ENCODE measurements at places on chromosomes 7 and 10.

DNA sequence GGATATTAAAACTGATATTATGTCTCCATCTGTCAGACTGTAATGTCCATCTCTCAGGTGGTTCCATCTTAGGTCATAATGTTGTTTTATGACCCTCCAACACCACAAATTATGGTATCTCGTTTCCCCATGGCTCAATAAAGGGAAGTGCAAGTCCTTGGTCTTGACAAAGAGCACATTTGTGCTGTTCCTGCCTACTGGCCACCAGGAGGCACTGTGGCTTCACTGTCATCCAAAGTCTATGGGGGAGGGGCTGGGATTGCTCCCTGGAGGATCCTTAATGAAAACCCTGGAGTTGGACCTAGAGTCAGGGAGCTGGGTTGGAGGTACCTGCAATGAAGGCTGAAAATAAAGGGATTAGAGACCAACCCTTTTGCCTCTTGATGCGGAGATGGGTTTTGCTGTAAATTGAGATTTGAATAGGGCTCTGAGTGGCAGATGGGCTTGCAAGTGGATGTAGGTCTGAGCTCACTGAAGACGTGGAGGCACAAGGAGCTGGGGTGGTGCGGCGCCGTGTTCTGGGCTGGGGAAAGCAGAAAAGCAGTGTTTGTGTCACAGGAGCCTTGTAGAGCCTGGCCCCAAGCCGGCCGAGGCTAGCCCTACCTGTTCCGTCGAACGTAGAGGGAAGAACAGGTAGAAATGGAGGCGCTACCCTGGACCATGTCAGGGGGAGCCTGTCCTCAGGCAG is 180.5 kb upstream of the PRSS58 start:
- DNase-seq: no peak

GRCh38 chr7:102431617-102432298 is 1.6 kb upstream of the ORAI2 start:
- DNase-seq: peak; percentile 36

DNA sequence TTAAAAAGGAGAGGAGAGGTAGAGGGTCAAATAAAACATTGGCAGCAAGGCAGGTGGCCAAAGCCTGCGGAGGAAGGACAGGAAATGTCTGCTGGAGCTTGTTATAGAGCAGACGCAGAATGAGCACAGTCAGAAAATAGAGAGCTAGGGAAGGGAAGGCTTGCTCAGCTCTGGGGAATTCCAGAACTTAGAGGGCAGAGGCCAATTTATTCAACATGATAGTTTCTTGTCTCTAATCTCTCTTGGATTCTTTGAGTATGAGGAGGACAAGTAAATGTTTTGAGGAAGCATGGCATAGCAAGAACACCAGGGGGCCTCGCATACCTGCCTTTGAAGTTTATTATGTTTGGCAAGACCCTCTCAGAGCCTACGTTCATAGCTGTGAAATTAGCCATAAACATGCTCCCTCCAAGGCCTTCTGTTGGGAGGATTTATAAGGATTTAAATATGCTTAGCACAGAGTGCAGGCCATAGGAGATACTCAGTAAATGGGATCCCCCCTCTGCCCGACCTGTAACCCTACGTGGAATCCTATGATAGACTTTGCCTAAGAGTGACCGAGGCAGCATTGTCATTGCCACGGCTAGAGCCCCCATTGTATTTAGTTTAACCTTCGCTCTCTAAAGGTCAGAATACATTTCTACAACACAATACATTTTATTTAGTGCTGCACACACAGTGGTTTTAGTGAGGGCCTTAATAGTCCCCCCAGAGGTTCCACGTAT is 293.9 kb downstream of the CCDC3 start:
- no peak for DNase-seq

GRCh38 chr10:3116508-3117100 is 49.3 kb downstream of the PFKP start:
- no peak for DNase-seq

- no peak for DNase-seq
Measured at GRCh38 chr7:19677180-19677579, 31.7 kb downstream of the POLR1F start.

DNA sequence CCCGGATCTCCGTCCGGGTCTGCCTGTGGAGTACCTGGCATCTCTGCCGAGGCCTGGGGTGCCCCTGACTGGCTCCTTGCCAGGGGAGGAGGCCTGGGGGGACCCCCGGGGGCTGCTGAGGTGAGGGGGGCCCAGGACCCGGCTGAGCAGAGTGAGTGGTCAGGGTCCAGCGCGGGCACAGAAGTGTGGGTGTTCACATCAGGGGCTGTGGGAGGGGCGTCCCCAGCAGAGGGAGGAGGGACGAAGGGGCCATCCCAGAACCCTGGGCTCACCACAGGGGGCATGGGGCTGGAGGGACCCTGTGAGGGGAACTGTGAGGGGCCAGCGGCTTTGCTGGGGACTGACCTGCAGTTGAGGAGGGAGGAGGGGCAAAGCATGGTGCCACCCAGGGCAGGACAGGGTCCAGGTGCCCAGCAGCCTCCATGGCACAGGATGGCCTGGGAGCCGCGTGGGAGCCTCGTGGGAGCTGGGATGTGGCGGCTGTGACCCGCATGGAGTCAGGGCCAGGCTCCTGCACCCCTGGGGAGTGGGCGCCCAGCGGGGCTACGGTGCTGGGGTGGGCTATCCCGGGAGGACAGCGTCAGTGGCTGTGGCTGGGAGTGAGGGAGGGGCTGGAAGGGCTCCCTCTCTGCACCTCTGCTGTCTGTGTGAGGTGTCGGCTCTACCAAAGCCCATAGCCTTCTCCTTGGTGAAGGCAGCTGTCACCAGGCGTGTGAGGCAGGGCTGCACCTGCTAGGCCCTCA is 91.2 kb downstream of the DNAJB6 start:
- no peak for DNase-seq

DNA sequence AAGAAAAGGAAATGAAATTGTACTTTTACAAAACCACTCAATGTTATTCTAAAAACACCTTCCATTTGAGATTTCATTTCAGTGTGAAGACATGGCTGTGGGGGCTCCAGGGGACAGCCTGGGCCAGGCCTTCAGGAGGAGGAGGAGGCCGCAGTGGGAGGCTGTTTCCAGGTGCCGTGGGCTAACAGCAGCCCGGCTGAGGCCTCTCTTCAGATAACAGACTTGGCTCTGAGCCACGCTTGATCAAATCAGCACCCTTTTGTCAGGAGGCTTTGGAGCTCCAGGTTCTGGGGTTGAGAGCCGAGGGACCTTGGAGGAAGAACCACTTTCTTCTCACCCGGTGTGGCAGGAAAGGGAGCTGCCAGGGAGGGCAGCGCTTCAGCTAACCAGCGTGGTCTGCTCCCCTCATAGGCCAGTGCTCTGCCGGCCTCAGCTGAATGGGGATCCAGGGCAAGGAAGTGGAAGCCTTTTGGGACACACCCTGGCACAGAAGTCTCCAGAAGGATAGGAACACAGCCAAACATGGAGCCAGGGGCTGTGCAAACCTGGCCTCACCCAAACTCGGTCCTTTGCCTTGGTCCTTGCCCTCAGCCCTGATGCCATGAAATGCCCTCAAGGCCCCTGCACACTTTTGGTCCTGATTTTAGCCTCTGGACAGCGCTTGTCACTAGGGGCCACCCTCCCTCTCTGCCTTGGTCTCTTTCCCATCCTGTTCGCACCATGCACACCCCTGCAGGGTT is 23.5 kb upstream of the CHST15 start:
- DNase-seq: no peak

DNA sequence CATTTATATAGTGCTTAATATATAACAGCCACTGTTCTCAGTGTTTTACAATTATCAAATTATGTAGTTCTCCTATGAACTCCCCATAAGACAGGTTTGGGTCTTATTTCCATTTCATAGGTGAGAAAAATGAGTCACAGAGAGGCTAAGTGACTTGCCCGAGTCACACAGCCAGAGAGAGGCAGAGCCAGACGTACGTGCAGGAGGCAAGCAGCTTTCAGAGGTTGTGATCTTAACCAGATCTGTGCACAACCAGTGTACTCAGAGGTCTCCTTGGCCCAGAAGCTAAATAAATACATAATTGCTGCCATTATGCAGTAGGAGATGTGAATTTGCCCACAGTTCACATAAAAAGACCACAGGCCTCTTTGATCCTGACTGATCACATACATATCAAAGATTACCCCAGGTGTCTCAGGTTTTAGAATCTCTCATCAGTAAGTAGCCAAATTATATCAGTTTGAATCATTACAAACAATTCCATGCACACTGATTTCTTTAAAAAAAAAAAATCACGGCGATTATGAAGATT is 304.7 kb upstream of the AOAH start:
- DNase-seq: no peak

DNA sequence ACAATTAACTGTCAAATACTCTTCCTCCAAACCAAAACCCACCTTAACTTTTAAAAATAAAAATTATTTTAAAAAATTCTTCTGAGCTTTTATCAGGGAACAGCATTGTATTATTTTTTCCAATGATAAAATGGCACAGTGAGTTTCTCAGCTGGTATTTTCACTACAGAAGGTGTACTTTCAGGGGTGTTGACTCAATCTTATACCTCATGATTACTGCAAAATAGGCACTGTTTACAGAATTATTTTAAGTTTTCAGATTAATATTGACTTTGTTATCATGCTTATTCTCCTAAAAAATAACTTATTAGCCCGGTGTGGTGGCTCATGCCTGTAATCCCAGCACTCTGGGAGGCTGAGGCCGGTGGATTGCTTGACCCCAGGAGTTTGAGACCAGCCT is 24.3 kb downstream of the RHEB start:
- no peak for DNase-seq

GRCh38 chr7:20327055-20327454 is 3.6 kb upstream of the ITGB8 start:
- DNase-seq: no peak

DNA sequence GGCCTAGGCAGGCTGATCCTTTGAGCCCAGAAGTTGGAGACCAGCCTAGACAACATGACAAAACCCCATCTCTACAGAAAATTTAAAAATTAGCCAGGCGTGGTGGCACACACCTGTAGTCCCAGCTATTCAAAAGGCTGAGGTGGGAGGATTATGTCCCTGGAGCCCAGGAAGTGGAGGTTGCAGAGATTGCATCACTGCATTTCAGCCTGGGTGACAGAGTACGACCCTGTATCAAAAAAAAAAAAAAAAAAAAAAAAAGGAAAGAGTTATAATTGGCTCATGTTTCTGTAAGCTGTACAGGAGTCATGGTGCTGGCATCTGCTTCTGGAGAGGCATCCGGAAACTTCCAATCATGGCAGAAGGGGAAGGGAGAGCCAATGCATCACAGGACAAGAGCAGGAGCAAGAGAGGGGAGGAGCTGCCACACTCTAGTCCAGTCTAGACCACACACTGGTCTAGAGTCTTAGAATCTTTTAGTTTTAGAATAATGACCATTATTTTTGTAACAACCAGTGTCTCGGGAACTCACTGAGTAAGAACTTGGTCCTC is 16.8 kb downstream of the DOCK1 start:
- DNase-seq: no peak

DNA sequence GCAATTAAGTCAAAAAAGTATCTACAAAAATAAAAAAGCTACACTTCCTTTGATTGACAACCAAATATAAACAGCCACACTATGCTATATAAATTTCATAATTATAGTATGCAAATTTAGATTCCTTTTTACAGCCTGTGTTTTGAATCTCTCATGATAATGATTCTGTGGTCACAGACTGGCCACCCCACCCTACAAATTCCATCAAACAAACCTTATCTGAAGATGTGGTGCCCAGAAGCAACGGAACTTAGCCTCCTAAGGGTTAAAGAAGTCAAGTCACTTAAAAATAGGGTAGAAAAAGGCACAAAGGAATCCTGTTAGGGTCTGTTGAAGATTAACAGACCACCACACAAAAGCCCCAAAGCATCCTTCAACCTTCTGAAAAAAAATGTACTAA is 351.8 kb downstream of the INHBA start:
- no peak for DNase-seq

DNA sequence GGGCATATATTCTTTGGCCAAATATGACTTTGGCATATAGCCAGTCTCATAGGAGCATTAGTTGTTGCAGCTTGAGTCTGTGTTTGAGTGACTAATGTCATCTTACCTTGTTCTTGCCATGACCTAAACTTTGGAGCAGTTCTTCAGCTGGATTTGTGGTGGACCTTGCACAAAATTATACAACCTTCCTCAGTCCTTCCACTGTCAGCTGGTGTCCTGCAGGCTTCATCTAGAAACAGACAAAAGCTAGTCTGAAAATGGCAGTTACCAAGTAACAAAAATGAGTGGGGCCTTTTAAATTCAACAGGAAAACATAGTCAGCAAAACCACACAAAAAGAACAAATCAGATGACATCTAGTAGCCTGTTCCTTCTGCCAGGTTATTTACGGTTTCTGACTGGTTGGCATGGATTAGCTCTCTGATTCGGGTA is 59.5 kb upstream of the HECTD2 start:
- DNase-seq: no peak

- DNase-seq: no peak
Measured at GRCh38 chr7:106729720-106730385, 68.9 kb upstream of the CCDC71L start.

- DNase-seq: no peak
Measured at GRCh38 chr7:149624006-149624405, 126.4 kb upstream of the ZNF746 start.

- no peak for DNase-seq
Measured at GRCh38 chr7:2126621-2127020, 106.1 kb downstream of the MAD1L1 start.

DNA sequence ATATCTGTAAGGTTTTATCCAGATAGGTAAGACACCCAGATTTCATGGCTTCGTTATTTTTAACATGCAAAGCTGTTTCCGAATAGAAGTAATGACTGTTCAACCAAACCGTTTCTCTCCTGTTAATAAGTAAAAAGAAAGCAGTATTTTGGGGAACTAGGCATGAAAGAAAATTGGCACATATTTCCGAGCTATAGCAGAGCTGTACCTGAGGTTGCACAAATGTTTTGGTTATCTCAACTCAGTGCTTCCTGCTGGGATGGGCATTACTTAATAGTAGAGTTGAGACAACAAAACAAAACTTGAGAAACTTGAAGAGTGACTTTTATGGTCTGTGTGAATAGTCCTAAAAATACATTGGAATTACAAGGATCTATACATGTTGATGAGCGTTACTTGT is 564.3 kb upstream of the SORCS1 start:
- no peak for DNase-seq

GRCh38 chr10:102274062-102274461 is 28.7 kb downstream of the GBF1 start:
- no peak for DNase-seq

DNA sequence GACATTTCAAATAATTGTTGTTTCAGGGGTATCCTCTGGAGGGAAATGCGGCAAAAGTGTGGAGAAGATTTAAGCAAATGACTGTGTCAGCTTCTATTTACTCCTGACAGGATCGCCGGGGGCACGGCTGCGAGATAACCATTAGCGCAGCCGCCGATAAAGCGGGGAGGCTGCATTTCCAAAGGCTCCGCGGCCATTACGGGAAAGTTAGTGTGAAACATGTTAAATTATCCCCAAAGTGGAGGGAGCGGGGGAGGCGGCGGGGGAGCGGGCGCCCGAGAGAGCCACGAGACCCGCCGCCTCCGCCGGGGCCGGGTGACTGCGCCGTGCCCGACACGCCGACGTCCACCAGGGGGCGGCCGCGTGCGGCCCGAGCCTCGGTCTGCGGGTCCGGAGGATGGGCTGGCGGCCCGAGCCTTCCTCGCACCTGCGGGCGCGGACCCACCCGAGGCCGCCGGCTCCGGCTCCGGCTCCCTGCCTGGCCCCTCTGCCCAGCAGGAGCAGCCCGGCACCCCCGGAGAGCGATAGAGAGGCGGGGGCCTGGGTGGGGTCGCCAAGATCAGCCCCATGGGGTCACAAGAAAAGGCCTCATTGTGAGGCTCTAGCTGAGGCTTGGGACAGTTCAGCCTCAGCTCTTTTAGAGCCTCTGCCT is 74.4 kb upstream of the PAX2 start:
- no peak for DNase-seq

Measured in stimulated activated CD4-positive, alpha-beta T cell treated with anti-CD3 and anti-CD28 coated beads, TNF-alpha, amount 100 ng/mL, for 1 hour (primary cell).